ENCODE measurements at places on chromosomes 2 and 18.

DNA sequence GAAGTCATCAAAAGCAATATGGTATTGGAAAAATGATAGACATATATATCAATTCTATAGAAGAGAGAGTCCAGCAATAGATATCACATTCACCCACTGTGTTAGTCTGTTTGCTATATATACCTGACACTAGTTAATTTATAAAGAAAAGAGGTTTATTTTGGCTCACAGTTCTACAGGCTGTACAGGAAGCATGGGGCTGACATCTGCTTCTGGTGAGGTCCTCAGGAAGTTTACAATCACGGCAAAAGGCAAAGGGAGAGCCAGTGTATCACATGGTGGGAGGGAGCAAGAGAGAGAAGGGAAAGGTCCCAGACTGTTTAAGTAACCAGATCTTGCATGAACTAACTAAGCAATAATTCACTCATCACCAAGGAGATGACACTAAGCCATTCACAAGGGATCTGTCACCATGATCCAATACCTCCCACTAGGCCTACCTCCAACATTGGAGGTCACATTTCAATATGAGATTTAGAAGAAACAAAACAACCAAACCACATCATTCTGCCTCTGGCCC is 470.6 kb downstream of the METTL4 start:
- no peak for DNase-seq

- DNase-seq = no peak
These were observed 217.9 kb upstream of the RAB6C start for GRCh38 chr2:129761569-129762021.

GRCh38 chr18:48408727-48409590 is at the start of gene ZBTB7C:
ZBTB7C (minus strand) TSS chr18:48409383.
- DNase-seq = no peak

DNA sequence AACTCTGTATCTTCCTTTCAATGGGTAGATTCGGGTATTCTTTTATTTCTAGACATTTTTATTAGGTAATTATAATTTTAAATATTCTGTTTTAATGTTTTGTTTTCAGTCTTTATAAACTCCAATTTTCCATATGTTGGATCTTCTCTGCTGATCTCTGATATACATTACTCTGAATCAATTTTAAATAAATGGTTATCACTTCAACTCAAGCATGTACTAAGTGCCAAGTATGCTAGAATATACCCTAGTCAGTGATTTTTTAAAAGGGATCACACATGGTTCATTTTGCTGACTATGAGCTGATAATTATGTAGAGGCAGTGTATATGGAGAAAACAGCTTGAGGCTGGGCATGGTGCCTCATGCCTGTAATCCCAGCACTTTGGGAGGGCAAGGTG is 41.7 kb upstream of the NCOA1 start:
- DNase-seq = no peak

DNA sequence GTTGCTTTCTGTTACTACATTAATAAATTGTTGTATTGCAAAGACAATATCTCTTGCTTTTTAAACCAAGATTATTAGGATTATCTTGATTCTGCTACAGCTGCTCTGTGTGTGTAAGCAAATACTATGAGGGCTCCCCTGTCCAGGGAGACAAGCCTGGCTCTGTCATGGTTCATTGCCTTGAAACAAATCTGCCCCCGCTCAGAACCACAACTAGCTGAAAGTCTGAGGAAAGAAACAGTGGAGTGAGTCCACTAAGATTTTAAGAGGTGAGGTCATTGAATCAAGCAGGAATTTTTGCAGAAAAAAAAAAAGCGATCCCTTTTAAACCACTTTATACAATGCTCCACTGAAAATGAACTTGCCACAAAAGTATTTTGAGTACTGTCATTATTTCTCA is 30.8 kb upstream of the LRRTM4 start:
- DNase-seq = no peak

DNA sequence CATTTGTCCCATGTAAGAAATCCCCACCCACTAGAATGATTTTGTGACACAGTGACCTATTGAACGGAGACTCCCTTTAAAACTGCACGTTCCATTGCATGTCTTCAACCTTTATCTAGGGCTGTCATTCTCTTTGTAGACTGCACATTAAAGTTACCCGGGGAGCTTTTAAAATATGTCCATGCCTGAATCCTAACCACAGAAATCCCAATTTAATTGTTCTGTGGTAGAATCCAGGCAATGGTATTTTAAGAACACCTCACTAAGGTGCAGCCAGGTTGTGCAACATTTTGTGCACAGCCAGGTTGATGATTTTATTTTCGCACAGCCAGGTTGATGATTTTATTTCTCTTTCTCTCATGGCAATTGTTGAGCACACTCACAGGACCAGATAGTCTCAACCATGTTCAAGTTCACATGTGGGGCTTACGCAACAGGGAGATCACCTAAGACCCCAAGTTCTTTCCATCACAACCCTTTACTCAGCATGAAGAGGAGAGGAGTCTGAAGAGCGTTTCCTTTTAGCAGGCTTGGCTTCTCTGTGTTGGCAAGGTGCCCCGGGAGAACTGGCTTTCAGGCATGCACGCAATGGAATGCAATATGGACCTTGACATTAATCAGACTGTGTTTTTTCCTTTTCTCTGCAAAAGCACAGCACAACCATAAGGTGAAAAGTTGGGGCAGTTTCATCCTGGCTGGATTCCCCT is 467.3 kb upstream of the ETAA1 start:
- no peak for DNase-seq

- DNase-seq = no peak
These were observed 952 bp upstream of the UGT1A6 start for GRCh38 chr2:233691443-233692433.

GRCh38 chr2:241014224-241014623 is 15.8 kb downstream of the SNED1 start:
- DNase-seq = no peak

GRCh38 chr2:60822987-60823386 is 58.4 kb upstream of the REL start:
- no peak for DNase-seq

- no peak for DNase-seq
These were observed 66.2 kb downstream of the CYP26B1 start for GRCh38 chr2:72081451-72081850.

GRCh38 chr2:43302182-43302960 is 76.0 kb upstream of the ZFP36L2 start:
- no peak for DNase-seq

DNA sequence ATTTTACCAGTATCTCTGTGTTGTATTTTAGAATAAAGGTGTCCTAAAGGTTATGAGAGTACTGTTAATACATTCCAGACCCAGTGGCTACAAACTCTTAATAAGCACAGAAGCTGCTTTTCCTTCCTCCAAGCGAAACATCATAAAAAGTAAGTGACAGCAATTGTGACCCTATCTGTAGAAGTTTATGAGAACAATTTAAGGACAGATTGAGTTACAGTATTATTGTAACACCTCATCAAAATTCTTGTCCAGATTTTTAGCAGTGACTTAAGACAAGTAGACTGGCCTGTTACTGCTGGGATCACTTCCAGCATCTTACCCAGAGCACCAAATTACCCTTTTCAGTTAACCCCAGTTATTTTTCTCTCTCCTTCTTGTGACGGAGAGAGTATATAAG is 154.6 kb downstream of the ERBB4 start:
- no peak for DNase-seq

GRCh38 chr2:95174031-95174542 is 8.5 kb downstream of the ZNF2 start:
- no peak for DNase-seq

- DNase-seq = no peak
These were observed 258.7 kb upstream of the HS6ST1 start for GRCh38 chr2:128577141-128577930.

DNA sequence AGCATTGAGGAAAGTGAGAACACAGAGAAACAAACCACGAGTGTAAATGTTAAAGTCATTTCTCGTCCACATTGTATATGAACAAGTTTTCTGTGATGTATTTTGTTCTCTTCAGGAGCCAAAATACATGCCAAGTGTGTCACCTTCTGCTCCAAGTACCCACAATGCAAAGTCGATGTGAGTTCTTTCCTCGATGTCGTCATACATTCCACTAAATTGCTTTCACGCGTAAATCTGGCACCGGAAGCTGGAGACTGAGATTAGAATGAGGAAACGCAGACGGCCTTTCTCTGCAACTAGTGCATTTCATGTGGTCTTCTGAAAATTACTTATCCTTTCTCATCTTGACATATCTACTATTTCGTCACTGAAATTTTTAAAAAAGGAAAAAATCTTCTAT is 118.5 kb upstream of the SALL3 start:
- DNase-seq = no peak

DNA sequence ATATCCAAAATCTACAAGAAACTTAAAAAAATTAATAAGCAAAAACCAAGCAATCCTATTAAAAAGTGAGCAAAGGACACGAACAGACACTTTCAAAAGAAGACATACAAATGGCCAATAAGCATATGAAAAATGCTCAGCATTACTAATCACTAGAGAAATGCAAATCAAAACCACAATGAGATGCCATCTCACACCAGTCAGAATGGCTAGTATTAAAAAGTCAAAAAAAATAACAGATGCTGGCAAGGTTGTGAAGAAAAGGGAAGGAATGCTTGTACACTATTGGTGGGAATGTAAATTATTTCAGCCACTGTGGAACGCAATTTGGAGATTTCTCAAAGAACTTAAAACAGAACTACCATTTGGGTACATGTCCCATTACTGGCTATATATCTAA is 128.8 kb upstream of the SESTD1 start:
- DNase-seq = no peak

DNA sequence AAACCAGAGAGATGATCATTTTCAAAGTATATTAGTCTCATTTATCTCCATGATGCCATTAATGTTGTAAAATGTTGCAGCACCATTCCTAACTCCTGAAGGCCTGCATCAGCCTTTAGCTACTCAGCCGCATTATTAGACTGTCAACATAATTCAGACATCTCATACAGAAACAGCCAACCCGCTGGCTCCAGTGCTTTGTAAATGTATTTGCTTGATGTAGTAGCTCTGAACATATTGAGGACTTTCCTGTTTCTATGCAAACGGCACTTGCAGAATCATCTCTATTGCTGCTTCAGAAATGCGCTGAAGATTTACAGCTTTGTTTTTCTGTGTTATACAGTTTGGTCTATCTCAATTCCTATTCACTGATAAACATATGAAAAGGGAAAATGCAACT is 372.2 kb downstream of the DSEL start:
- no peak for DNase-seq

- DNase-seq = no peak
These were observed 50.6 kb downstream of the CD8B2 start for GRCh38 chr2:106537791-106538191.

DNA sequence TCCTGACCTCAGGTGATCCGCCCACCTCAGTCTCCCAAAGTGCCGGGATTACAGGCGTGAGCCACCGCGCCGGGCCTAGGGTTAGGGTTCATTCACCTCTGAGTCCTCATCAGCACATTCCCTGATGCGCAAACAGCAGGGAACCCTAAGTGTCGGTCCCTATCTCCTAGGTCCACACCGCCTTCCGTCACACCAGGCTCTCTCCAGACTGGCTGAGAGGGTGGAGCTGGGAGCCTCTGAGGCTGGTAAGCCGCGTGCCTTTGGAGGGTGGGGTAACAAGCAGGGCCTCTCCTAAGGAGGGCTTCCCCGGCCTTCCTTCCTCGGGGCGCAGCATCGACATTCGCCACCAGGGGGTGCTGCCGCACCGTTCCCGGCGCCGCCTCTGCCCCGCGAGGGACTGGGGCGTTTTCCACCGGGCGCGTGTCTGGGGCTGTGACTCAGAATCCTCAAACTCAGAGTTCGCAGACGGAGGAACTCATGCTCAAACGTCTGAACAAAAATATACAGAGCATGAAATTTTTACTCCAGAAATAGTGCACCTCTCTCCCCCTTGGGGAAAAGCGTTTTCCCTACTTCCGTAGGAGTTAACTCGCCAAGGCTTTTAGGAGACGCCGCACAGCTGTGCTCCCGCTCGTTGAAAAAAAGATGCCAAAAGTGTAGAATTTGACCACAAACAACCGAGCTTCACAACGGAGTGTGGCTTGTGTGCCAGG is 63.9 kb upstream of the ASAP2 start:
- DNase-seq = peak; percentile 21

DNA sequence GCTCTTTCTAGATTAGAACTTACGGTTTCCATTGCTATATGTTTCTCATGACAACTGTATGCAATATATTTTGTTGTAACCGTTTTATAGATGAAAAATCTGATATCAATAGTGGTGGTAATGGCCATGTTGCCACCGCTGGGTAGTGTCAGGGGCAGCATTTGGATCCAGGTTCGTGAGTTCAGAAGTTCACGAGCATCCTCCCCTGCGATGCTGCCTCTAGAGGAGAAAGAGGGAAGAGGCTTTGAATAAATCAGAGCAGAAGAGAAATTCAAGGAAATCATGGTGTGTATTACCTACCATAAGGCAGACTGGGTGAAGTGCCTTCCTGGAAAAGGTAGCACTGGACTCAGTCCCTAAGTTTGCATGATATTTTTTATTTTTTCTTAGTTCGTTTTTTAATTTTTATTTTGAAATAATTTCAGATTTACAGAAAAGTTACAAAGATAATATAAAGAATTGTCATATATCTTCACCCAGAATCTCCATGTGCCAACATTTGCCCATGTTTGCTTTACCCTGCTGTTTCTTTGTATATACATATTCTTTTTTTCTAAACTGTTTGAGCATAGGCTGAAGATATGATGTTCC is 3.3 kb upstream of the ZBTB7C start:
- no peak for DNase-seq

- no peak for DNase-seq
These were observed 731.1 kb downstream of the RNF144A start for GRCh38 chr2:7648221-7648795.

DNA sequence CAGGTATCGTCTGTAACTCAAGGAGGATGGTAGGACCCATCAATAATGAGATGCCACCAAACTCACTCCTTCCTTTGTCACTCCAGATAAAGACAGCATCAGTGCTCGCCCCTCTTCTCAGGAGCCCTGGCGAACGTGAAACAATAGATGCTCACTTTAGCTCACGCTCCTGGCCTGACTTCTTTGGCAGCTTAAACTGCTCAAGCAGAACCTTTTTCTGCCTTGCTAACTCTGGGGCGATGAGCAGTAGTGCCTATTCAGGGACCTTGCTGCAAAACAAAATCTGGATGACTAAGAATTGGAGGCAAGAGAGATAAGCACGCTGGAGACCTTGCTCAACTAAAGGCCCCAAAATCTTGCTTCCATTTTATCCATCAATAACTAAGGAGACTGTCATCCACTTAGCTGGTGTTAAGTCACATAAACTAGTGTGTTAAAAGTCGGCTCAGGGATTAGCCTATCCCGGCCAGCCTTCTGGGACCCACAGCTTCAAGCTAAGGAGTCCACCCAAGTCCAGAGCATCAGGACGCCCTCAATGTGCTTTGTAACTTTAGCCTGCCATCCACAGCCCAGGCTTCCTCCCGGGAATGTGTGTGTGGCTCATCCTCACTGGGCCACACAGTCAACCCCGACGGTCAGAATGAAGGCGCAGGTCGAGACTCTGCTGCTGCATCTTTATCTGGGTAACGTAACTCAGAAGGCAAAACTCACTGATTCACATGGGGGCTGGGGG is 38.9 kb downstream of the ZNF516 start:
- no peak for DNase-seq

- no peak for DNase-seq
These were observed 69.4 kb downstream of the TWSG1 start for GRCh38 chr18:9403795-9404564.
